Naive thymus-derived CD8-positive, alpha-beta T cell (primary cell): ENCODE measurements at places on chromosomes 2 and 18.

GRCh38 chr2:177178797-177179196 lies 33.8 kb upstream of the HNRNPA3 start:
- DNase-seq = no peak

- DNase-seq = no peak
Observed at GRCh38 chr2:110794951-110795350, 62.6 kb downstream of the ACOXL start.

- no peak for DNase-seq
Observed at GRCh38 chr2:191696966-191697365, 19.0 kb downstream of the NABP1 start.

DNA sequence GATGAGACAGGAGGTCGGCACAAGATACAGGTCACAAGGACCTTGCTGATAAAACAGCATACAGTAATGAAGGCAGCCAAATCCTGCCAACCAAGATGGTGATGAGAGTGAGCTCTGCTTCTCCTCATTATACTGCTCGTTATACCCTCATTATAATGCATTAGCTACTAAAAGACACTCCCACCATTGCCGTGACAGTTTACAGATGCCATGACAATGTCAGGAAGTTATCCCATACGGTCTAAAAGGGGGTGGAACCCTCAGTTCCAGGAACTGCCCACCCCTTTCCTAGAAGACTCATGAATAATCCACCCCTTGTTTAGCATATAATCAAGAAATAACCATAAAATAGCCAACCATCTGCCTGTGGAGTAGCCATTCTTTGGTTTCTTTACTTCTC lies 224.2 kb downstream of the RBM43 start:
- no peak for DNase-seq

GRCh38 chr18:59022167-59022945 lies 117.3 kb upstream of the SEC11C start:
- no peak for DNase-seq

DNA sequence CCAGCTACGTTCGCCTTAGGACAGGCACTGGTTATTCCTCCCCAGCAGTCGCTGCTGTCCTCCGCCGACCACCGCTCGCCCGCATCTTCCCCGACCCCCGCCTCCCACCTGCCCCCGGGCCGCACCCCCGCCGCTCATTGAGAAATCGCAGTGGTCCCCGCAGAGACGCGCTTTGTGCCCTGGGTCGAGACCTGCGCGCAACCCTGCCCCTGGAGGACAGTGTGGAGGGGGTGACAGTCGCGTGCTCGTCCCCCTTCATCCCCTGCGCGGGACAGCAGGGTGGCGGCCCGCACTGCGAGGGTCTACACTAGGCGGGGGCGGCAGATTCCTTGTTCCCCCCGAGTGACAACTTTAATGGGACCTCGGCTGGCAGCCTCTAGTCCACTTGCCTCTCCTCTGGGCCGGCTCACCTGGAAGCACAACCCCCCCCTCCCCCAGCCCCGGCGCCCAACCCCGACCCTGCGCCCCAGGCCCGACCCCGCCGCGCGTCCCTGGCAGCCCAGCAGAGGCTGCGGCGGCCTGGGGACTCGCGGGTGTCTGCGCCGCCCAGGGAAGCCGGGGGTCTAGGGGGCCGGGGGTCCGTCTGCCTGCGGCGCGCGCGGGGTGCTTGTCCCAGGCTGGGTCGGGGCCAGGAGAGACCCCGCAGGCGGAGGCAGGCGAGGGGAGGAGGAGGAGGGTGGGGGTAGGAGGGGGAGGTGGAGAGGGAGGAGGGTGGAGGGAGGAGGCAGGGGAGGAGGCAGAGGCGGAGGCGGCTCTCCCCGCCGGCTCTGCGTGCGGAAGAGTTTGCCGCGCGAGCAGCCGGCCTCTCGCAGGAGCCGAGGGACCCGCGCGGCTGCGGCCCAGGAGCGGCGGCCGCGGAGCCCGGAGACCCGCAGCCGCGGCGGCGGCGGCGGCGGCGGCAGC lies at the start of gene NPAS2:
Gene NPAS2 (plus strand): TSS at position 770 of the 903 bp plus-strand sequence. CDS start 84,616 bp downstream, outside the sequence.
- peak; percentile 16 for DNase-seq

DNA sequence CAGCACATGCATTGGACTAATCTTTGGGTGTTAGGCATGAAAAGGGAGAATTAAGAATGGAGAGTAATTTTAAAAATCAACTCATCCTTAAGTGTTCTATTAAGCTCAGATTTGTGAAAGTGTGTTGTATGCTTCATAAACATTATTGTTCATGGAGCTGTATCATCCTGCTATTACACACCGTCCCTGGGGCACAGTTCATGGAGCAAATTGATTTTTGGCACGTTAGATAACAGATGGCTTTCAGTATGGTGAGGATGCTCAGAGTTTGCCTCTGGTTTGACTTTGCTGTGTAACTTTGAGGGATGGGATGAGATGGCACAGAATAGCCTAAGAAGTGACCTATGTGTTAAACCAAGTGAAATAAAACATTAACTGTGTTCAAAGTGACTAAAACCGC lies 97.1 kb downstream of the MGAT5 start:
- no peak for DNase-seq

DNA sequence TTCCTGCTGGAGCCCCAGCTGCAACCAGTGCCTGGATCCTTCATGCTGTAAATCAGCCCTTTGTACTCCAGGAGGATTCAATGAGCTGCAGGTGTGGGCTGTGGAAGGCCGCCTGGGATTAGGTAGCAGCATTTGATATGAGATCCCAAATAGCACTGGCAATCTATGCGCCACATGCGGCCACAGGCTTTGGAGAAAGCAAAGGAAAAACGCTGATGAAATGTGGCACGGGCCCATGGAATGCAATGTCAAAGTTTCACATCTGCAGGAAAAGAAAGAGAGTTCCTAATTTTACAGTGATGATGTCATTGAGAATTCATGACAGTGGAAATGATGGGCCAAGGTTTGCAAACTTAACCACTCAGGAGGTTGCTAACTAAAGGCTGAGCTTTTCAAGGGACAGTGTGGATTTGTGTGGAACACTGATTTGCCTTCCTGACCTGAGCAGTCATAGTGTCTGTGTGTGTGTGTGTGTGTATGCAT lies 216.4 kb upstream of the OSR1 start:
- DNase-seq = no peak

GRCh38 chr2:177771191-177771590 lies 301.4 kb downstream of the PDE11A start:
- DNase-seq = no peak

DNA sequence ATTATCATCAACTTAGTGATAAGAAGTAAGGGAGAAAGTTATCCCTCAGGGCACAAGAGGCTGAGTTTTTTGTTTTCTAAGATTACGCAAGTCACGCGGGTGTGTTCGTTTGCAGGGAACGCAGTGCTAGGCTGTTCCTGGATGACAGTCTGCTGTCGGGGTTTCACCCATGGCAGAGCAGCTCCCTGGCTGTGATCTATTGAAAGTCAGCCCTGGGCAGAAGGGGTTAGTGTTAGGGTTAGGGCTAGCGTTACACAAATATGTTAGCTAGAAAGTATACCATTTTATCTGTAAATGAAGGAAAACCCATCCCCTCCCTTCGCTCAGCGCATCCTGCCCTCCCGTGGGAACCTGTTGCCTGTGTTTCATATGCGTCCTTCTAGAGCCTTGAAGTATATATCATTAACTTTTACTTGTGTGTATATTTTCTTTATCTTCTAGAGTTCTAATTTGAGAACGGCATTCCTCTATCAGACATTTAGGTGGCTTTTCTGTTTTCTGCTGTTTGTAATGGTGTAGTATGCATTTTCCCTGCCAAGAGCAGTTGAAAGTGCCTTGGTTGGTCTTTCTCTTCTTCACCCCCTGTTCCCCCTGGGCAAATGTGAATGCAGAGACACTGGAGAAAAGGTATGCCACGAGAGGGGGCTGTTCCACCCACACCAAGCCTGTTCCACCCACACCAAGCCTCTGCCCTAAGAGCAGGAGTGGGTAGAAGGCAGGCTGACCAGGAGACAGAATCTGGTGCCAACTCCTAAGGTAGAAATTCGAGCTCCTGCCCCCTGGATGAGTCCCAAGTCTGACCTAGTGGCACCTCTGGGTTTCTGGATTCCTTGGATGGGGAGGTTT lies 47.0 kb downstream of the ARMC9 start:
- DNase-seq = no peak

DNA sequence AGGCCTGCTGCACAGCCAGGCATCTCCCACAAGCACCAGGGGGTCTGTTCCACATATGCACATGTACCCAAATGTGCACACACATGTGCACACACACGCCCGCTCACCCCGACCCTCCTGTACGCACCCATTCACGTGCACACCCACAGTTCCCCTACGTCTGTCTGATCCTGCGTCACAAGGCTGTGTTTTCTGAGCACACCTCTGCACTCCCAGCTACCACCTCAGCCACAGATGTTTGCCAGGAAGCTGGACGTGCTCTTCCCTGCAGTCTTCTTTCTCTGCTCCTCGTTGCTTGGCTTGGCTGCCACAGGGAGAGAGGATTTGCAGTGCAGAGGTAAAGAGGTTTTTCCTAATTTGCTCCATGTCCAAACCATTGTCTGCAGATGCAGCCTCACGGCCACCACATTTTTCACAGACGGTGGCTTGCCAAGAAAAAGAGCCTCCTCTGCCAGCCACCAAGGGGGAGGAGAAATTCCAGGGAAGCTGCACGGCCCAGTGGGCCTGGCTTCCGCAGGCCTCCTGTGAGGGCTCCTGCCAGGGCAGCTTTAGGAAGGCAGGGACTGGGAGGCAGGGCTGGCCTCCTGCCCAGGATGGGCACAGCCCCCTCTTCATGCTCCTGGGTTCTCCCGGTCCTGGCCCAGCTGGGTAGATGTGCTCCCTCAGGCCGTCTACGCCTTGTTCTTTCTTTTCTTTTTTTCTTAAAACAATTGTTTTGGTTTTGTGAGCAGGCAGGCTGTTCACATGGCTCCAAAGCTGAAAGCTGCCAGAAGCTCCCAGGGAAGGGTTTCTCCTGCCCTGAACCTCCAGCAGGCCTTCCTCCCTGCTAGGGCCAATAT lies 29.3 kb upstream of the HS6ST1 start:
- no peak for DNase-seq

DNA sequence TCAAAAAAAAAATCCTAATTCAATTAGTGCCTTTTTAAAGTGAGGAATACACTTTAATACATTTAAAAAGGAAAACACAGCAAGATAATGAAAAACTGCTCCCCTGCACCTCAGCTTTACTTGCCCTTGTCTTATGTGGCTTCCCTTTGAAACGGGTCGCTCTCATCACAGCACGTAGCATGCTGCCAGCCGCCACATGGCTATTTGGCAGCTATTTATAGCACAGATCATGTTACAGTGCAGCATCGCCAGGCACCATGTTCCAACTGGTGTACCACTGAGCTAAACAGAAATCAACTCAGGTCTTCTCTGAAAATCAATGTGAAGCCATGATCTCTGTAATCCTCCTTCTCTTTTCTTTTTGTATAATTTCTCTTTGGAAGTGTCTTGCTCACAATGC lies 65.1 kb downstream of the TMEM182 start:
- DNase-seq = no peak

GRCh38 chr2:237866101-237866621 lies 6.7 kb downstream of the RAMP1 start:
- DNase-seq = no peak

- DNase-seq = no peak
Observed at GRCh38 chr2:9206991-9207640, 504 bp downstream of the ASAP2 start.

- no peak for DNase-seq
Observed at GRCh38 chr2:108918156-108918874, 70.7 kb downstream of the EDAR start.
